T follicular helper cell (primary cell): ENCODE measurements at places on chromosomes 7 and 10.

DNA sequence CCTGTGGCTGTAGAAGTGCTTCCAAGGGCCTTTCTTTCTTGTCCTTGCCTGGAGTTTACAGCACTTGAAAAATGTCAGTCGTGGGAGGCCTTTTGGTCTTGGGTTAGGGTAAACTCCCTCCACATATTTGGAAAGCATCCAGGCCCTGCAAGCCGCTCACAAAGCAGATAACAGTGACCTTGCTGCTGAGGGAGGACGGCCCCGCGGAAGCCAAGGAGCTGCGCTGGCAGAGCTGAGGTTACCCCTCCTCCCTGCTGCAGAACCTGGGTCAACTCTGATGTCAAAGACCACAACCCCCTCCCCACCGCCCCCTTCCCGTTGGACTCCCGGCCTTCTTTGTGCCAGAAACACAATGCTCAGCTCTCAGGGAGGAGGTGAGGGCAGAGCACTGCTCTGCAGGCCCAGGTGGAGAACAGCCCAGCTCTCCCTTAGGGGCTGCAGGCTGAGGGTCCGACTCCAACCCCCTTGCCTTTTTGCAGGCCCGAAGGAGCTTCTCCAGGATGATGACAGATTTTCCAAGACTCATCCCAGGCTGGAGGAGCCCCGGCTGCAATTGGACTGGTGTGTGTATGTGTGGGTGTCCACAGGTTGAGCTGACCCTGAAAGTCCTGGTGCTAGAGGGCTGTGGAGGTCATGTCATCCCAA lies 957.6 kb upstream of the ZNF722 start:
- no peak for DNase-seq

DNA sequence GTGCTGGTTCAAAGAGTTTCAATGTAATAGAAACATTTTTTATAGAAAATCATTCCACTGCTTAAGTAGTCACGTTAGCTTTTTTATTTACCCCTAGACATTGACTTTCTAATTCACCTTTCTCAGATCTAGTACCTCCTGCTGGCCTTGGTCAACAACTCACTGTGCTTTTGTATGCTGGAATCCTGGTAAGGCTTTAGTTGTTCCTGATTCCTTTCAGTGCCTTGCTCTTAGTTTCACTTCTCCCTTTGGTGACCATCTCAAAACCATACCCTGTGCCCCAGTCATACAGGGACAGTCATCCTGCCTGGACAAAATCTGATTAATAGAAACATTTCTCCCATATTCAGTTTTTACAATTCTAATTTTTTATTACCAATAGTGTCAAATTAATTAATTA lies 130.2 kb downstream of the GPR37 start:
- no peak for DNase-seq

- no peak for DNase-seq
Observed at GRCh38 chr7:112283382-112283910, 77.0 kb downstream of the ZNF277 start.

DNA sequence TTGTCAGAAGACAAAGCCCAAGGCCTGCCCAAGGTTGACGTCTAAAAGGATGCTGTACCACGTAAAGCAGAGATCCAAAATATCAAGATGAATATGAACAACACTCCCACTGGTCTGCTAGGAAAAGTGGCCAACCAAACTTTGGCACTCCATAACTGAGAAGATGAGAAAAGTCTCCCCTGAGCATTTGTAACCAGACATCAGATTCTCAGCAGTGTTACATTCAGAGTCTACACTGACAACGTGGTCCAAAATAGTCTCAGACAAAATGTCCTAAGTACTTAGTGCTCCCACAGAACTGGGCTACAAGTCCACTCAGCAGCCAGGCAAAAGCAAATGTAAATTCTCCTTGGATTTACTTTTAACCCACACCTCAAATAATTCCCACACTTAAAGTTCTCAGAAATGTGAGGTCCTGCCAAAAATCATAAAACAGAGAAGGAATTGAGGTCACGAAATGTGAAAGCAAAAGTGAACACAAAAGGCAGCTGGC lies 185.1 kb upstream of the NOBOX start:
- no peak for DNase-seq

- DNase-seq: no peak
Observed at GRCh38 chr10:67837541-67838314, at the start of gene DNAJC12. DNAJC12 (minus strand) TSS chr10:67838188; CDS start chr10:67838011, 177 bp downstream.

DNA sequence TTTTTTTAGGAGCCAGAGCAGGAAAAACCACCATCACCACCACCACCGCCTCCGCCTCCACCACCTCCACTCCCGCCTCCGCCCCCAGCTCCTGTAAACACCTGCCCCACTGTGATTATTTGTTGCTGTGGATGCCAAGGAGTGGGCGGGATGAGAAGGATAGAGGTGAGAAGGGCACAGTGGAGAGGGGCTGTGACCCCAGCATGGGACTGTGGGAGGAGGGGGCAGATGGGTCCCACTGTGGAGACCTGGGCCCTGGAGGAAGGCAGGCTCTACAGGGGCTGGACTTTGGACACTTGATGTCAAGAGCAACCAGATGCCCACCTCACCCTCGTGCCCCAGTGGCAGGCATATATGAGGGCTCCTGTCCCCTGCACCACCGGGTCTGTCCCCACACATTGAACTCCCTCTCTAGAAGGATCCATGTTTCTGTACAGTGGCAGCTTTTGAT lies 24.7 kb downstream of the ANTXRL start:
- DNase-seq: no peak

- no peak for DNase-seq
Observed at GRCh38 chr10:98609265-98609664, 162.5 kb upstream of the HPS1 start.

GRCh38 chr7:79683916-79684315 lies 230.4 kb upstream of the MAGI2 start:
- no peak for DNase-seq

- no peak for DNase-seq
Observed at GRCh38 chr10:120897343-120897742, 46.2 kb downstream of the WDR11 start.

DNA sequence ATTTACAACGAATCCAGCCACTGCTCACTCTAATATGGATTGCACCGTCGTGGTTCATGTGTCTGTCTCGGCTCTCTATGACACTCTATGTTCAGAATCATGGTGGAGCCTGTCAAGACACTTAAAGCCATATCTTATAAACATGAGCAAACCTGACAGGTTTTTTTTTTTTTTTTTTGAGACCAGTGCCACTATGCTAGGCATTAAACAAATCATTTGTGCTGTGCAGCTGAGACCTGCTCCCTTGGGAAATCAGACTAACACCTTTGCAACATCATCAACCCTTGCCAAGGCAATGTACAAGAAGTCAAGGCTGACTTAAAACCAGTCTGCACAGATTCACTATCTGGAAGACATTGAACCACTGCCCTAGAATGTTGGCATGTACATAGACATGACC lies 181.2 kb upstream of the ANK3 start:
- no peak for DNase-seq

DNA sequence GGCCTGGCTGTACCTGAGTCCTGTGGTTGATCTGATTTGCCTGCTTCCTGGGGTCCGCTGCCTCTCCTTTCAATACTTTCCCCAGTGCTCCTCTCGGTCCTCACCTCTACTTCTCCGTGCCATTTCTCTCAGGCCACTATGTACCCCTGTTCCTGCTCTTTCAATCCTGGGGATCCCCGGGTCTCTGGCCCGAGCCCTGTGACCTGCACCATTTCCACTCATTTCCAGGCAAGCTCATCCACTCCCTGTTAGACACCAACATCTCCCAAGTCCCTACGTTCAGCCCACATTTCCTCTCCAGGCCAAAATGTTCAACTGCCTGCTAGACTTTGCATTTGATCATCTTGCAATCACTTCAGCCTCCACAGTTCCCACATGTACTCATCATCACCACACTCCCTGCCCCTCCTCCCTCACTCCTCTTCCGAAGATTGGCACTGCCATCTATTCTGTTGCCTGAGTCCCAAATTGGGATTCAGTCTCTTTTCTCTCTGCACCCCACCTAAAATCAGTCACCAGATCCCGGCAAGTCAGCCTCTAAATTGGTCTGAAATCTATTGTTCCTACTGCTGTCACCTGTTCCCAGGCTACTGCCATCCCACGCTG lies 34.4 kb upstream of the ZMIZ1 start:
- no peak for DNase-seq

- DNase-seq: no peak
Observed at GRCh38 chr7:118202061-118202460, 18.1 kb downstream of the LSM8 start.

DNA sequence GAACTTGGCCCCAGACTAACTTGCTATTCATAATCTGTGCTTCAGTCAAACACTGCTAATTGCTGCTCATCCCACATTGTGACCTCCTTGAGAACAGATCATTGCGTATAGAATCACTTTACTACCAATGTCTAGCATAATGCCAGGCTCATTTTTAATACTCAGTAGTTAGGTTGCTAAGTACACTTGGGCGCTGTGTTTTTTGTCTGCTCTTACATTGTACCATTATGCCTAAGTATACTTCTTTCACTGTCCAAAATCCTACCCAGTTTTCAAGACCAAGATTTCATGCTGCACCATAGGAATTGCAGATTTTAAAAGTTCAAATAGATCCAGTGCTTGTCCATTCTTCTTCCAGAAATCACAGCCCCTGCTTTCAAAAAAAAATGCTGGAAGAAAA lies 32.8 kb upstream of the TMEM106B start:
- no peak for DNase-seq

DNA sequence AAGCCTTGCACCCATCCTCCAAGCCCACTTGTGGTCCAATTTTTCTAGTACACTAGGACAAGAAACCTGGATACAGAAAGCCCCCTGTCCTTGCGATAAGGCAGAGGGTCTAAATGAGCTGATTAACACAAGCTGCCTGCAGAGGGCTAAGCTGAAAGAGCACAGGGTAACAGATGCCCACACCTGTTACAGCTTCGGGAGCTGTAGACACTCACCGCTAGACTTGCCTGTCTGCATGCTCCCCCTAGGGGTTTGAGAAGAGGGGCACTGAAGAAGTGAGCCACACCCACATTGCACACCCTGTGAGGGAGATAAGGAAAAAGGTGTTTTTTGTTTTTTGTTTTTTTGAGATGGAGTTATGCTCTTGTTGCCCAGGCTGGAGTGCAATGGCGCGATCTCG lies 386.5 kb upstream of the AUTS2 start:
- DNase-seq: no peak

GRCh38 chr10:10821926-10822325 lies 195.7 kb upstream of the CELF2 start:
- no peak for DNase-seq

DNA sequence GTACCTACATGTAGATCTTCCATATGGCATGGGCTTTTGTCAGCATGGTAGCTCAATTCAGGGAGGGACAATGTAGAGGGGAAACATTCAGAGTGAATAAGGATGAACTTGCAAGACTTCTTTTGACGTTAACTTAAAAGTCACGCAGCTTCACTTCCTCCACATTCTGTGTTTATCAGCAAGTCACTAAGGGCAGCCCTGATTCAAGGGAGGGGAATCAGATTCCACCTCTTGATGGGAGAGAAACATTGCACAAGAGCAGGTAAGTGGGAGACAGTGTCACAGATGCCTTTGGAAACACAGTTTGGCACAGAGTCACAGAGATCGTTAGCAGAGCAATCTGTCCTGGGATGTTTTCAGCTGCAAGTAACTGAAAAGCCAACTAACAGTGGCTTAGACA lies 26.2 kb downstream of the C10orf67 start:
- DNase-seq: no peak

- no peak for DNase-seq
Observed at GRCh38 chr10:78731675-78732074, 337.1 kb upstream of the ZMIZ1 start.

DNA sequence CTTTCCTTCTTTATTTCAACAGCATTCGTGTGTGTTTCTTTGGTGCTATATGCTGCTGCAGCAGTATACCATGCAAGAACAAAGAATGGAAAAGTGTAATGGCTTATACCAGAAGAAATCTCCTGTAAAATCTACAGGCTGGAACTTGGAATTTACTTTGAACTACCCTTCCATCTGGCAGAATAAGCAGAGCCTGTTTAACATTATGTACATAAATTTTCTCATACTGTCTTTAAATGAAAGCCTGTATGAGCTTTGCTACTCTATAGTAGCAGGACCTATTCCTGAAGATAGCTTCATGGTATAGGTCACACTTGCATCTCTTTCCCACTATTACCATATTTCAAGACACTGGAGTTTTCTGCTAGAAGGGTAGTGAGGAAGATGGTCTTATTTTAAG lies 522.1 kb upstream of the GHITM start:
- no peak for DNase-seq

DNA sequence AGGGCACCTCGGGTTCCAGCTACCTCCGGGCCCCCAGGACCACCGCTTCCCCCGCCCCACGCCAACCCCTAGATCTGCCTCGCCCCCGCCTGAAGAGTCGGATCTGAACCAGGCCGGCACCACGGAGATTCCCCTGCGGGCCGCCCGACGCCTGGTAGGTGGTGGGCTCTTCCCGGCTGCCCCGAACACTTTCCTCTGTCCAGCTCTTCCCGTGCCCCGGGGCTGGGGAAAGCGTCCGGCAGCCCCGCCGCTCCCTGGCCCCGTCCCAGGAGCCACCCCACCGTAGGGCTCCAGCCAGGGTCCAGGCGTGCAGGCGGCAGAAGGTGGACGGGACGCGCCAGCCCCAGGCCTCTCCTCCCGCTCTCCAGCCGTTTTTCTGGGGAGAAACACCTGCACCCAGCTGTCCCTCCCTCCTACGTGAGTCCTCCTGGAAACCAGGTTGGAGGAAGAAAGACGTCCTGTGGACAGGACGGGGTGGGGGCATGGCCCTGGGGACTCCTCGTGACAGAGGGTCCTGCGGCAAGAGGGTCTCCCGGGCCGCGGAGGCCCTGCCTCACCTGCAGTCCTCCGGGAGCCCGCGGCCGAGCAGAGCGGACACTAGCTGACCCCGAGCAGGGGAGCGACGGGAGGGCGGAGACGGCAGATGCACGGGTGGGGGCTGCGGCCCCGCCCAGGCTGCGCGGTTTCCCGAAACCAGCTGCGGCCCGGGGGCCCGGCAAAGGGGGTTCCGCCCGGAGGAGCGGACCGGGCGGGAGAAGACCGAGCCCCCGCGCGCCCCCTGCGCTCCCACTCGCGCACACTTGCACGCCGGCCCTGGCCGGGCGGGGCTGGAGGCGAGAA lies at the start of gene TMEM176B:
Gene TMEM176B, minus strand, starts transcription at position 624 of the 840 bp plus-strand sequence. CDS start 3,795 bp downstream, outside the sequence.
- DNase-seq: no peak

- no peak for DNase-seq
Observed at GRCh38 chr10:128922172-128922571, 544.9 kb upstream of the MGMT start.

- DNase-seq: no peak
Observed at GRCh38 chr10:23988006-23988405, 220.9 kb upstream of the KIAA1217 start.

GRCh38 chr7:48518092-48518491 lies 346.8 kb downstream of the ABCA13 start:
- DNase-seq: no peak
